ENCODE measurements at places on chromosomes 6 and 20.

- no peak for DNase-seq
Observed at GRCh38 chr6:109865968-109866367, 112.1 kb upstream of the GPR6 start.

GRCh38 chr6:122563364-122564052, 46.7 kb upstream of the PKIB start:
- DNase-seq, result no peak

DNA sequence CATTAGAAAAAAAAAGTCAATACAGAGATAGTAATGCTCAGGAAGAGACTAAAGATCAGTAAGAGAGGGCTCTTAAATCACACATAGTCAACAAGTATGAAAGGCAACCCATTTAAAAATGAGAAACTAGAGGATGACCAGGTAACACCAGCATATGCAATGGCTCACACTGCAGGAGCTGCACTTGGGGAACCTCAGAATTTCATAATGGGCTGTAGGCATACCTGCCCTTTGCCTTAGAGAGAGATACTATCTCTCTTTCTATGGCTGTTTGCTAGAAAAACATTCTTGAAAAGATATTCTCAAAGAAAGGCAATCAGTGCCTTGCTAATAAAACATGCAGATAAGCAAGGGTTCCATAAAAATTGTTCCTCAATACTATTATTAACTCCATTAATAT, 33.2 kb downstream of the HMGCLL1 start:
- DNase-seq, result no peak

- no peak for DNase-seq
Observed at GRCh38 chr6:137210903-137211302, 8.3 kb downstream of the IFNGR1 start.

- no peak for DNase-seq
Observed at GRCh38 chr20:41360831-41361756, 5.5 kb downstream of the EMILIN3 start.

GRCh38 chr6:135600931-135601330, 103.4 kb upstream of the AHI1 start:
- no peak for DNase-seq

DNA sequence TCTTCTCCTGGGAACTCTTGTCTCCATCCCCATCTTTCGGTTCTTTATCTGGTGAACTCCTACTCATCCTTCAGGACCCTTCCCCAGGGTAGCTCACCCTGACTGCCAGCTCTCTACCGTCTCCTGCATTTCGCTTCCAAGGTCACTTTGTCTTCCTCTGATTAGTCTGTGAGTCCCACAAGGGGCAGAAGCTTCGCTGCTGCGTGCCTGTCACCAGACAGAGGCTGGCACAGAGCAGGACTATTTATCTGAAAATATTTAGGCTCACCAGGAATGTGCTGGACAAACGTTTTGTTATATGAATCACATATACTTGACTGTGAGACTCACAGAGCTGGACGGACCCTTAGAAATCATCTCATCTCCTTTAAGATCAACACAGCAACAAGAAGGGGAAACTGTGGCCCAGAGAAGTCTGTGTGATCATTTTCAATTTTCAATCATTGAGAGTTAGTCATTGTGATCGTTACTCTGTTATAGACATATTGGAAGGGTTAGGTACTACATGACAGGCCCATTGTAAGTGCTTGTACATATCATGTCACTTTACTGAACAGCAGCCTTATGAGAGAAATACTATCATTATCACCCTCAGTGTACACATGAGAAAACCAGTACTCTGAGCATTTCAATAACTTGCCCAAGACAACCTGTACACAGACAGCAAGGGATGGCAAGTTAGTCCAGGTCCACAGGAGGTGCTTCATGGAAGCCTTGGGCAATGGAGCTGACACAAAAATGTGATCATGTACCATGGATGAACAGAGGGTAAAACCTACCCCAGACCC, 51.4 kb downstream of the JPH2 start:
- no peak for DNase-seq

DNA sequence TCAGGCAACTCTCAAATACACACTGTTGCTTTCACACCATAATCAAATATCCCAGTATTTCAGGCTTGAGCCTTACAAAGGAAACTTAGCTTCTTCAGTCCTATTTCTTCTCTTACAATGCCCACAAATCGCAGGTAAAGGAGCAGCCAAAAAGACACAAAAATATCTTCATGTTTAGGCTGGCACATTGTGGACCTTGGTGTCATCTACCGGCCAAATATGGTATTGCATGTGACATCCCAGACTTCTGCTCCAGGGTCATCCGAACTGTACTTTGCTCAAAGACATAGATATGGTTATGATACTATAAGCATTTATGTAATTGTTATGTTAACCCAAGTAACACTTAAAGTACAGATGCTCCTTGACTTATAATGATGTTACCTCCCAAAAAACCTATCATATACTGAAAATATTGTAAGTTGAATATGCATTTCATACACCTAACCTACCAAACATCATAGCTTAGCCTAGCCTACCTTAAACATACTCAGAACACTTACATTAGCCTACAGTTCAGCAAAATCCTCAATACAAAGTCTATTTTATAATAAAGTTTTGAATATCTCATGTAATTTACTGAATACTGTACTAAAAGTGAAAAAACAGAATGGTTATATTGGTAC, 4.6 kb downstream of the OR2H2 start:
- peak; percentile 49 for DNase-seq

DNA sequence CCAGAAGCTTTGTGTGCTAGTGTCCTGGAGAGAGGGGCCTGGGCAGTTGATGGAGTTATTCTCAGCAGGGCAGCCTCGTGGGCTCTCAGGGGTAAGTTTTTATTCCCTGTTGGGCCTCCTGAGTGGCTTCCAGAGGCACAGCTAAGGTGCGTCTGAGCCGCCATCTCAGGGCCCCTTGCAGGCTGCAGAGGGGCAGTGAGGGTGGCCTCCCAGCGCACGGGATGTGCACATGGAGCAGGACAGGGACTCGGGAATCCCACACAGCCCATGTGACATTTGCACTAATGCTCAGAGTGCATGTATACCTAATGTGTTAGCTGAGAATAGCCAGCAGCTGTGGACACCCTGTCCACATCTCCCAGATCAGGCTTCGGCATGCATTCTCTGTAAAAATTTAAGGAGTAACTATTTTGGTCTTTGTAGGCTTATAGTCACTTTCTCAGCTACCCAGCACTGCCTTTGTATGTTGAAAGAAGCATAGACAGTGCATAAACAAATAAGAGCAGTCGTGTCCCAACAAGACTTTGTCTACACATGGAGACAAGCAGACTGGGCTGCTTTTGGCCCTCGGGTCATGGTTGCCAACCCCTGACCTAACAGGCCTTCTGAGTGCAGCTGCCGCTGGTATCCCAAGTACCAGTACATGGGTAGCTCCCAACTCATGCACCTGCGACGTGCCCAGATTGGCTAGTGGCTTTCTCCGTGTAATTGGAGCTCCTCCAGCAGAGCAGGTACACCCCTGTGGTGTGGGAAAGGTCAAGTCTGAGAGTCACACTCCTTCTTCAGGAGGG, 18.6 kb upstream of the CST9L start:
- no peak for DNase-seq

DNA sequence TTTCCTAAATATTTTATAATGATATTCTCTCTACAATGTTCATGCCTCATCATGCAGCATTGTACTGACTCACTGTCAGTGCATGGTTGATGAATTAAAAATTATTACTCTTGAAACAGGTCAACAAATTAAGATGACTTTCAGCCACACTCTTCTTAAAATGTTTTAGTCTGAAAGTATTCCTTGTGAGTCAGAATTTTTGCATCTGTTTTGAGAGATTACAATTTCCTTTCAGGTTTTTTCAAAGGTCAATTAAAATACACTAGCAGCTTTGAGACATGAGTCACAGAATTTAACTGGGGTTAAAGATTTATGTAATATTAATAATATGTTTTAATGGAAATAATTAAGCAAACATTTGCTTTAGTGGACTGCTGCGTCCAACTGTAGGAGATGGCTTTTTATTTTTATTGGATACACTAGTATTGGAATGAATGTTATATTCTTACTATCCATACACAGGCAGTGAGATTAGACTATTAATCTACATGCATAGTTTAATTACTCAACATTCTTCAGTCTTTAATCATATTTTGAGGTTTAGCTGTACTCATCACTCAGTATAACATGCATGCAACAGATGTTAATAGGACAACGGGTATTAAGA, 9.7 kb downstream of the COL12A1 start:
- DNase-seq, result no peak

DNA sequence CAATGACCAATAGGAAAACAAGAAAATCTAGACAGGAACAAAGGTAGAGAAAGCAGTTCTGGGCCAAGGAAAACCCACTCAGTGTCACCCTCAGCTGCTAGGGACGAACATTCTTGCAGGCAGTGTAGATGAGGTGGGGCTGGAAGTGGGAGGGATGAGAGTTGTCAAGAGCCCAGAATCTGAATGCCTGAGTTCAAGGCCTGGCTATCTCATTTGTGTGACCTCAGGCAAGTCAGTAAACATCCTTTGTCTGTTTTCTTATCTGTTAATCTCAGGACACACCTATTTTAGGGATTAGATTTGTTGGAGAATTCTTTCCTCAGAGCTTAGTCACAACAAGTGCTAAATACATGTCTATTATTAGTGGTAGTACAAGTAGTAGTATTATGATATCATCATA, 50.9 kb upstream of the KIF16B start:
- peak; percentile 39 for DNase-seq

All from LoVo (cell line).